Stimulated activated CD4-positive, alpha-beta T cell treated with anti-CD3 and anti-CD28 coated beads, Interleukin-4, amount 100 ng/mL, for 24 hours (primary cell): ENCODE measurements at places on chromosomes 6 and 20.

DNA sequence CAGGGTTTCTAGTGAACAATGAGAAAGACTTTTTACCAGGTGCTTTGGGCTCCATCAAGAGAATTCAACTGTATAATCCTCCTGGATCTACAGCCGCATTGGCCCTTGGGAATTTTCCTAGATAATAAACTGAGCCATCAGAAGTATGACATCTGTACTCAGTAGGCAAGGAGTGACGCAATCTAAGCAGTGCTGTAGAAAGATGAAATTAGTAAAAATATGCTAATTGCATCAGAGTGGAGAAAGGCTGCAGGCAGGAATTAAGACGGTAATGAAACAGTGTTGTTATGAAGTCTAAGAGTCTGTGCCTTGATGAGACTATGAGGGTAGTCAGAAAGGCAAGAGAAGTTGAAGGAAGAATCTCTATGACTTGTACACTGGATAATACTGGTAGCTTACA, 507.9 kb upstream of the SOX4 start:
- DNase-seq = no peak

GRCh38 chr20:36819659-36820058, 46.1 kb upstream of the DSN1 start:
- no peak for DNase-seq

DNA sequence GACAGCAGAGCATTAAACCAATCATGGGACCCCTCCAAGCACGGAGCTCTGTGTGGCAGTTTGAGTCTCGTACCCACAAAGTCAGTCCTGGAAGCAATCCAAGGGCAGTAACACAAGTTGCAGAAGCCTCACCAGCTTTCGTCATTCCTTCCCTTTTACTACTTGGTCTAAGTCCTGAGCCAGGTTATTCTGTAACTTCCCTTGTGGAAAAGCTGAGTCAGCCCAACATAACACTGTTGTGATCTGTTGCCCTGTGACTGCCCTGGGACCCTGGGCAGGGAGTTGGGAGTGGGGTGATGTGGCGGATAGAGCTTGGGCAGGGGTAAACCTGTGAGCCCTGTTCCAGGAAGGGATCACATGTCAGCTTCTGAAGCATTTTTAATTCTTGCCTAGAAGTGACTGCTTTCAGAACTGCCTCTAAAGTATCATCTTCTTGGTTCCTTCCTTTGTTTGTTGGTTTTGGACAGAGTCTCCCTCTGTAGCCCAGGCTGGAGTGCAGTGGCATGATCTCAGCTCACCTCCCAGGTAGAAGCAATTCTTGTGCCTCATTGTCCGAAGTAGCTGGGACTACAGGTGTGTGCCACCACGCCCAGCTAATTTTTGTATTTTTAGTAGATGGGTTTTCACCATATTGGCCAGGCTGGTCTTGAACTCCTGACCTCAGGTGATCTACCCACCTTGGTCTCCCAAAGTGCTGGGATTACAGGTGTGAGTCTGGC, 183.7 kb upstream of the JAG1 start:
- no peak for DNase-seq

DNA sequence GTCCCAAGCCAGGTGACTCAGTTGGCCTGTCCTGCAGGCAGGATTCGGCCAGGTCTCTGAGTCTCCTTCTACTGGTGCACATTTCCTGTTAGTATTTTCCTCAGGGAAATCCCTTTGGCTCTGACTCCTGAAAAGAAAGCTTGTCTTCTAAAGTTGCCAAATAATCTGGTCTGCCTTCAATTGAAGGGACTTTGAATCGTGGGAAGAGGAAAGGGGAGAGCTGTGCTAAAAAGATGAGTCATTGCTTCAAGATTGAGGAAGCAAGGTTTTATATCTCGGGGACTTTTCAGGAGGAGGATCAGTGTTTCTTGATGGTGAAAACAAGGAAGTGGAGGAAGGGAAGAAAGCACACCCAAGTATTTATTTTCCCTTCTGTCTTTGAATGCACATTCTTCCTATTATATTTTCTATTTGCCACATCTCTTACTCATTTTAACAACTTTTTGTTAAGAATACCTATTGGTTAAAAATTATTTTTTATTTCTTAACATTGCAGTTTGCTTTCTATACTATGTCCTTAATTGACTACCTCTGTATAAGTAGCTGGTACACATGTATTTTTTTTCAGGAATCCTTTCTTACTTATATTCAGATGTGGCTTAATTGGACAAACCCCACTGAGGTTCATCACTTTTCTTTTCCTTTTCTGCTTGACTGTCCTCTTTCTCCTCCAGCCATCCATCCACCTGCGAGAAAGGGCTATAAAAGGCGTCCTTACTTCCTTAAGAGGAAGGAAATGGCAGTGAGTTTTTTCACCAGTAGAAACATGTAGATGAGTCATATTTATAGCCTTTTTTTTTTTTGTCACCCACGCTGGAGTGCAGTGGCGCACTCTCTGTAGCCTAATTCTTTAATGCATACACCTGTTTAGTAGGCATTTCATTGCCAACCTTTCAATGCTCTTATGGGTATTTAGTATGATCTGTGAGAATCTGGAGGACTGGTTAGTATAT, 15.0 kb upstream of the IFNGR1 start:
- DNase-seq = peak; percentile 14
